ENCODE measurements at places on chromosomes 16 and 17.

GRCh38 chr16:2054543-2055245, 6.9 kb downstream of the TSC2 start:
- no peak for DNase-seq

DNA sequence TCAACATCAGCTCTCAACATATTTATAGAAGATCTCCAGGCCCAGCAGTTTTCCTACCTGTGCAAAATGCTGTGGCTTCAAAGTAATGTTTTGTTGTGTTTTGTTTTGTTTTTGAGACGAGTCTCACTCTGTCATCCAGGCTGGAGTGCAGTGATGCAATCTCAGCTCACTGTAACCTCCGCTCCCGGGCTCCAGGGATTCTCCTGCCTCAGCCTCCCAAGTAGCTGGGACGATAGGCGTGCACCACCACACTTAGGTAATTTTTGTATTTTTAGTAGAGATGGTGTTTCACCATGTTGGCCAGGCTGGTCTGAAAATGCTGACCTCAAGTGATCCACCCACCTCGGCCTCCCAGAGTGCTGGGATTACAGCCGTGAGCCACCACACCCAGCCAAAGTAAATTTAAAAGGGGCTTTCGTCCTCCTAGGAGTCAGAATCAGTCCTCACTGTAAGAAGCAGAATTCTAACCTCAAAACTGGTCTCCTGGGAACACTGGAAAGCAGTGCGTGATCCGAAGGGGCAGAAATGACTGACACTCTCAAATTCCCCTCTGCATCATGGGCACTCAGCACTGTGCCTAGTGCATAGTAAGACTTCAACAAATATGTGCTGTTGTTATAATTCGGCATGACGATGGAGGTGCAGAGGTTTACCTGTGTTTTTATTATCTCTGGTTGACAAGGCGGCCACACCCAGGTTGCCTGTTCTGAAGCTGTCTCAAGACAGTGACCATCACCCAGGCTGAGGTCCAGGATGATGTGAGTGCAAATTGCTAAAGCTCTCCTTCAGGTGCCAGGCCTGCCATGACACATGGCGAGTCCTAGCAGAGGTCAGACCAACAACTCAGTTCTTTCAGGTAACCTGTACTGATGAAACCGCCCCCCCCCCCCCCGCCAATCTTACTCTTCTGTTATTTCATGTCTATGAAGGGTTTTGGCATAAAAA, 59.8 kb downstream of the ADCY9 start:
- DNase-seq: no peak

DNA sequence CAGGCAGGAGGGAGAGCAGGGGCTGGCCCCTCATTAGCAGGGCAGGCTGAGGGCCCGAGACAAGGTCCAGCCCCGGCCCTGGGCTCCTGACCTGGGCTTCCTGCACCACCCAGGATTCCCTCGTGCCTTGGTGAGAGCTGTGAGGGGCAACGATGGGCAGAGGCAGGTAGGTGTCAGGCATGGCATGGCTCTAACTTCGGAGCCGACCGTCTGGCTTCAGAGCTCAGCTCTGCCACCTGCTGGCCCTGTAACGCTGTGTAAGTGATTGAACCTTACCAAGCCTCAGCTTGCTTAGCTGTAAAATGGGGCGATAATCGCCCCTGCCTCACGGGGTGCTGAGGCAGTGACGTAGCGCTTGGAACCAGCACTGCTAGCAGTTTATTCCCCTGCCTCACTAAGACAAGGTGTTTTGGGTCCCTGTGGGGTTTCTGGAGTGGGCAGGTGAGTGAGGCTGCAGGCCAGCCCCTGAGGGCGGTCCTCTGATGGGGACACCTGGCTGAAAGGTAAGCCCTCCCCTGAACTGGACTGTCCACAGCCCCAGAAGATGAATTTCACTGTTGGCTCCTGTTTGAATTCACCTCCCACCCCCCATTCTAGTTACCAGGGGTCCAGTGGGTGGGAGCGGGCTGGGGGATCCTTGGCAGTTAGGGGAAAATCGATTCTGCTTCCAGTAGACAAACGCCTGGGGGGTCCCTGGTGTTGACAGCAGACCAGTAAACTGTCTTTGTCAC, 184.8 kb upstream of the GSE1 start:
- DNase-seq: peak; percentile 7

GRCh38 chr17:78490156-78490555, 87.0 kb downstream of the DNAH17 start:
- no peak for DNase-seq

- DNase-seq: no peak
These were observed 4.1 kb downstream of the BICDL2 start for GRCh38 chr16:3032624-3033023.

GRCh38 chr16:86979061-86979460, 338.1 kb downstream of the C16orf95 start:
- DNase-seq: no peak

DNA sequence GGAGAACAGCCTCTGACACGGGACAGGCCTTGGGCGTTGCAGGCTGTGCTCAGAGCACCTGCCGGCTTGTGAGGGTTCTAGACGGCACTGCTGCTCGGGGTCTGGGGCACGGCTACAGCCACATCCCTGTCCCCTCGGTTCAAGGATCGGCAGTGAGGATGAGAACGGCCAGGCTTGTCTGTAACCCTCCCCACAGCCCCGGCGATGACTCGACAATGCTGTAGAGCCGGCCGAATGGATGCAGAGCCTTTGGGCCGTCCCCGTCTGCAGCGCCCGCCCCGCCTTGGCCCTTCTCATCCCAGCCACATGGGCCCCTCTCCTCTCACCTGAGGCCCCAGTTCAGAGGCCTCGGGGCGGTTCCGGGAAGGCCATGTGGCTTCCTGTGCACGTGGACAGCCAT, 49.0 kb upstream of the METRNL start:
- no peak for DNase-seq

- DNase-seq: no peak
These were observed 29.9 kb upstream of the CLEC18B start for GRCh38 chr16:74450967-74451760.

DNA sequence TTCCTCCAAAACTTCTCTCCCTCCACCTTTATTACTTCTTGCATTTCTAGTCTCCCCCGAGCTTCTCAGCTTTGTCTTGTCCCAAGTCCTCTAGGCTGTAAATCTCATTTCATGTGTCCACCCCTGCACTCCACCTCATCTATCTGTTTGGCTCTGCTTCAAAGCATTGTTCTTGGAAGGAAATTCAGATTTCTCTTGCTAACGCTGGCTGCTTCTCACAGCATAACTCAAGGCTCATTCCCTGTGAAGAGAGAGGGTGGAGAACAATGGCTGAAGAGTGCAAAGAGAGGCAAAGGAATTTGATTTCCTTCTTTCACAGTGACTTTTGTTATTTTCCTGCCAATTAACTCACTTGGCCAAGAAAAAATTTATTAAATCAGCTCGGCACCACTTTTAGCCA, 476.5 kb downstream of the TMEM114 start:
- no peak for DNase-seq

DNA sequence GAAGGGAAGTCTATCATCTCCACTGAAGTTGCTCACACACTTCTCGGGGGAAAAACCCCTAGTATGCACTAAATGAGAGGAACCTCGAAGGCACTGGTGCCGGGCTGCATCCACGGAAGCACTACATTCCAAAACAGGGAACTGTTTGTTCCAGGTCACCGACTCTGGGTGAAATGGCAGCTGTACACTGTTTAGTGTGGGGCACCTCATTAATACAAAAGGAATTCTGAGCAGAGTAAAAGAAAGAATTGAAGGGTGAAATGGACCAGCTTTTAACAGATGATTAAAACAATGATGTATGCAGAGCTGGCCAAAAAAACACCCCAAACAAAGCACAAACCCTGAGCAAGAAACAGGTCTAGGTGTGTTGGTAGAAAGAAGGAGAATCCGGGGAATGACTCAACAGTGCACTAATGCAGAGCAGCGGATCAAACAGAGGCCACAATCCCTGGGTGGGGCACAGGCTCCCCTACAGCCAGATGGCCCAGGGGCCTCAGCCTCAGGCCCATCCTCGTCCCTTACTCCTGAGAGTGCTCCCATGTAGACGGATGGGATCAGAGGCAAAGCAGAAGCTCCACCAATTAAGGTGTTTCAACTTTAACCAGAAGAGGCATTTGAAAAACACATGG, 161.5 kb downstream of the ZFHX3 start:
- no peak for DNase-seq

GRCh38 chr17:71926746-71927398, 193.9 kb upstream of the SOX9 start:
- DNase-seq: no peak

GRCh38 chr16:685967-686366, 1.8 kb upstream of the JMJD8 start:
- no peak for DNase-seq

DNA sequence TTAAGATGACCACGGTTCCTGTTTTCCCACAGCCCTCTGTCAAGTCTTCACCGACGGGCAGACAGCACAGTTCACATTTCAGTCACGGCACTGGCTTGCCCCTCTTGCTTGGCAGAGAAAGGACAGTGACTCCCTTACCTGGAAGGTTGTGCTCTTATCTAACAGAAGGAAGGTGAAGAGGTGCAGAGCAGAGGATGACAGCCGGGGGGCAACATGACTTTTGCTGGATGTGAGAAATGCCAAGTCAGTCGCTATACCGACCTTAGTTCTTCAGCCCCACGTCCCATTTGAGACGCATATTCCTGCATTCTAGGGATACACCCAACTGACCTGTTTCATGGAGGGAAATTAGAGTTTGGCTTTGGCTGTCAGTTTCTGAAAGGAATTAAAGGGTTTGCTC, 492.3 kb downstream of the NPIPA7 start:
- DNase-seq: no peak

- DNase-seq: no peak
These were observed 13.3 kb upstream of the RPL38 start for GRCh38 chr17:74190154-74190553.

GRCh38 chr17:47718634-47719405, 14.2 kb upstream of the TBX21 start:
- no peak for DNase-seq

DNA sequence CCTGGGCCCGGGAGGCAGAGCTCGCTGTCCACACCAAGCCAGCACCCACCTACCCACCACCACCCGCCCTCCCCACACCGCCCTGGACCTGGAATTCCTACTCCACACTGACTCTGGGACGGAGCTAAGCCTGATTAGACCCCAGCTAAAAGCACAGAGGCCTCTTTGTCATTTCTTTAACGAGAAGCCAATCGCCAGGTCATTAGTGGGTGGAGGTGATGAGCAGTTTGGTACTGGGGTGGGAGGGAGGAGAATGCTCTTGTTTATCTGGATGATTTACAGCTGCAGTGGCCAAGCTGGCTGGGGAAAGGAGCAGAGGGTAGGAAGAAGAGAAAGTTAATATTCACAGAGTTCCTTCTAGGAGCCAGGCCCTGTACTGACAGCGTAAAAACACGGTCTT, 6.0 kb upstream of the BHLHA9 start:
- no peak for DNase-seq

GRCh38 chr17:5526821-5527598, 40.6 kb downstream of the MIS12 start:
- no peak for DNase-seq

DNA sequence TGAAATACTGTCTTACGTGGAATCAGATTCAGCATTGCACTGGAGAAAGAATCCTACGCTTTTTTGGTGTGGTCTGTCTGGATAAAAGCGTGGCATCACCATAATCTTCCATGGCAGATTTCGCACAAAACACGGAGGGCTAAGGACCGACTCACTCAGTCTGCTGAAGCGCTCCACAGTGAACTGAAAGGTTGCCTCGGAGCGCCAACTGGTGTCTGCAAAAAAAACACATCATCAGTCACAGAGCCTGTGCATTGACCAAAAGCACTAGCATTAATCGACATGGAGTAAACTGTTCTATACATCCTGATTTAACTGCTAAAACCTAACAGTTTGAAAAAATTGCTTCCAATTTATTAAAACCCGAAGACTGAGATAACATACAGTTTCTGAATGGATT, 40.5 kb downstream of the USP7 start:
- DNase-seq: no peak

DNA sequence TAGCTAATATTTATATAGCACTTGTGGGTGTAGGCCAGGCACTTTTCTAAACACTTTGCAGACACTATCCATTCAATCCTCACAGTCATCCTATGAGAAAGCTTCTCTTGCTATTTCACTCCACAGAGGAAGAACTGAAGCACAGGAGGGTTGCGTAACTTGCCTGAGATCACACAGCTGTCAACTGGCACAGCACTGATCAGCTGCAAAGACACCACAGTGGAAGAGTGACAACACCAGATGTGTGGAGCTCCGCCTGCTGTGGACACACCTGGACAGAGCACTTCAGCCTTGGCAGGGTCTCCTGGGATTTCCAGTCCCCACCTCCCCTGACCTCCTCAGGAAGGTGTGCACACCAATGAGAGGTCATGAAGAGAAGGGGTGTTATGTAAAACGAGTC, 13.3 kb upstream of the CNEP1R1 start:
- DNase-seq: no peak

DNA sequence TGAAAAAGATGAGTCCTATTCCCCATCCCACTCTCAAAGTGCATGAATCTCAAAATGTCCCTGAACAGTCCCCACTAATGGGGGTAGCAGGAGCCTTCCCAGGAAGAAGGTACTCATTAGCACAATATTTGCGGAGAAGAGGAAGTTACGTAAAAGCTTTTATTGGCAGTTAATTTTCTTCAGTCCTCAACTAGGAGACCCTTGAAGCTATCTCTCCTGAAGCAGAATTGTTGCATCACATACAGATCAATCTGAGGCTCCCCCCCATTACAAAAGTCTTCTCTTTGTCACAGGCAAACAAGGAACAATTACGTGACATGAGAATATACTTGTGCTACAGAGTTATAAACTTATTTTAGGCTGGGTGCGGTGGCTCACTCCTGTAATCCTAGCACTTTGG, 14.2 kb downstream of the SLFN12L start:
- no peak for DNase-seq

DNA sequence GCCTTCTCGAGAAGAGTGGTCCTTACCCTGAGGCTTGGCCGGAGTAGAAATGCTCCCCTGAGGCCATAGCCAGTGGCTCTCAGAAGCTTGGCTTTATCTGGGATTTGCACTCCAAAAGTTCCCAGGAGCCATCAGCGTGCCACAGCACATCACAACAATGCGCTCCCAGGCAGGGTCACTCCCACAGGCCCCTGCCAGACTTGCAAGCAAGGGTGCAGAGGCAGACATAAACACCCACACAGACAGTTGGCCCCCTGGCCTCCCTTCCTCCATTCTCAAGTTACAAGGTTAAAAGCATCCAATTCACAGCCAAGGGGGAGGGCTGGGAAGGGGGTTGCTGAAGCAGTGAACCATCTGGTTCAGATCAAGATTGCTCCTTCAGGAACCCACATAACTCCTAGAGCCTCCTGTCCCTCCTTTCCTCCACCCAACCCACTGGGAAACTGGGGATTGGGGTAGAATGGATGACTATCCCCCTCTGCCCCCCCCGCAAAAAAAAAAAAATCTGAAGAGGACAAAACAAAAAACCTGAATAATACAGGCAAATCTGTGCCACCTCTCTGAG, 1.8 kb downstream of the ST3GAL2 start:
- DNase-seq: no peak

- DNase-seq: no peak
These were observed 190.2 kb downstream of the SOX9 start for GRCh38 chr17:72311004-72311403.

GRCh38 chr17:59804901-59805465, 87.8 kb downstream of the TUBD1 start:
- no peak for DNase-seq

- DNase-seq: no peak
These were observed 178.9 kb downstream of the IRX3 start for GRCh38 chr16:54107583-54108202.

GRCh38 chr17:66435182-66435581, 132.8 kb downstream of the PRKCA start:
- DNase-seq: no peak
